Fibroblast of skin of left quadriceps (primary cell): ENCODE measurements at places on chromosomes 3 and 15.

DNA sequence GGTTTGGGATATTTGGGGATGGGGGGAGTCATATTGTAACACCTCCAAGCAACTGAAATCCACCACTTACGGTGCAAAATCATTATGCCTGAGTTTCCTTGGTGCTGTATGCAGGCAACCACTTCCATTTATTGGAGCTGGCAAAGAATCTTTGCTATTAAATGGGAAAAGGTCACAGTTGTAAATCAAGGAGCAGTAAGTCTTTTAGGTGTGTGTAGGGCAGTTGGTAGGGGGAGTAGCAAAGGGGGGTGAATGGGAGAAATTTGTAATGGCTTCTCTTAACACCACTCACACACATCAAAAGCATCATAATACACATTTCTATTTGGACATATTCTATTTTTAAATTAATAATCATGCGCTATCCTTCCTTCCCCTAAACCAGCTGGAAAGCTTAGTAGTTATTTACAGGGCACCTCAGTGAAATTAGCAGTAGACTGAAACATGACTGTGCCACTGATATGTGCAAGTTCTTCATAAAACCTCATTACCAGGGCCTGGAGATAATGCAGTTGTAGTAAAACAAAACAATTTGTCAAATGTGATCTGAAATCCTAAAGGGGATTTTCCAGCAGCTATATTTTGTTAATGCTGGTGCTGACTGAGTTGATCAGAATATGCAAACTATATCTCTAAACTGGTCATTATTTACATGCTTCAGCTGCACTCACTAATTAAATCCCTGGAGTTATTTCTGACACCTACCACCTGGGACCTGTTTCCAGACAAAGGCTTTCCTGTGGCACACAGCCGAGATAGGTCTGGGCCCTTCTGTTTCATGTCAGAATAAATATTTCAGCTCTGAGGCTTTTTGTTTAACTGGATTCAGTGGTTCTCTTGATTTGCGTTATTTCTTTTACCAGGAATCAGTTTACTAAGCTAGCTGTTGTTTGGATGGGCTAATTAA is 90.1 kb downstream of the B3GALNT1 start:
- DNase-seq, result no peak

GRCh38 chr15:85312486-85312885 is 67.9 kb upstream of the AKAP13 start:
- DNase-seq, result no peak

DNA sequence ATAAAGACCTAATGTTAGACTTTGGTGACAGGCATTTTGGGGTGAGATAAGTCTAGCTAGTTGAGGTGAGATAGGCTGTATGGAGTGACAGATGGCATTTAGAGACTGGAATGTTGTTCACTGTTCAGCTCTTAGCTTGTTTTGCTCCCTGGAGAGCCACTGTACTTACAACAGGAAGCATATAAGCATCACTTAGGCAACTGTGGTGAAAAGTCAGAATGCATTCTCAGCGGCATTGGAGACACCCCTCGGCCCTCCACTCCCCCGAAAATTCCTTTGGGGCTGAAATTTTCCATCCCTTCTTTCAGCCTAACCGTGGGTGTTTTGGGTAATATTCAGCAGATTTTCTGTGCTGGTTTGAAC is 73.4 kb downstream of the SLCO3A1 start:
- DNase-seq, result no peak

- no peak for DNase-seq
Measured at GRCh38 chr3:152069871-152070270, 196.4 kb downstream of the SUCNR1 start.

- no peak for DNase-seq
Measured at GRCh38 chr15:74725845-74726773, 781 bp upstream of the CYP1A1 start.
